ENCODE measurements at places on chromosomes 5 and 9. TPM values are rescaled to one million over a fixed set of nuclear protein-coding genes. Genes with fewer than 3 reads are reported as not detected.
A peak's percentile ranks its signal among the peaks of the same experiment; 100 is the strongest.

DNA sequence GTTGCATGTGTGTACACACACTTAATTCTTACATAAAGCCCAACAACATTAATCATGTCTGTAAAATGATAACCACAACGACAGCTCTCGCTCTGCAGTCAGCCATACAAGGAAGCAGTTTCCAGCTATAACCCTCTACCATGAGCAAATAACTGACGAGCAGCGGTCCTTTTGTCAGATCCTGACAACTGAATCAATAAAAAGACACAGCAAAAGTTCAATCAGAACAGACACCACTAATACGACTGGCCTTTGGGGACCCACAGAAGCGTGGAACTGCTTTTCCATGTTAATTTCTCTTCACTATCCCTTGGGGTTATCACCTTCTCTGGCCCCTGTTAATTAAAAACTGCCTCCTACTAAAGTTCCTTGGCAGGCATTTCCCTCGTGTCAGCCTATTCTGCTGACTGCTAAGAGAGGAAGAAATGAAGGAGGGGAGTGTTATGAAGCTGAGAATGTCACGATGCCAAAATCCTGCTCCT is 722.8 kb upstream of the GRAMD2B start:
- no peak for DNase-seq

- DNase-seq: no peak
These were observed 5.8 kb downstream of the UHRF2 start for GRCh38 chr9:6418764-6419163.

DNA sequence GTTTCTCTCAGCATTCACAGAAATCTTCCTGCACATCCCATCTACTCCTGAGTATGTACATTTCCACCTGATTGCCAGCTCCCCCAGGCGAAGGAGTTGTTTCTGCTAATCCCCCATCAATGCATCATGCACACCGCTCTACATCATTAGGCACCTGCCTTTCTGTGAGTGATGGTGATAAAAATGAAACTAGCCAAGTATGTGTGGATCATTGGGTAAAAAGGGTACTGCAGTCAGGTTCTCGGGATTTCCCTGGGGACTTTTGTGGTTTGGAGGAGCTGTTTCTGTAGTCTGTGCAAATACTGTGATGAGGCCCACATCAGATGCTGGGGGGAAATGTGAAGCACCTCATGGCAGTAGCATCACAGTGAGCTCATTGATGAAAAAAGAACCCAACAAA is 30.4 kb downstream of the CAMK4 start:
- DNase-seq: peak; percentile 73

- DNase-seq: no peak
These were observed at the start of gene LVRN for GRCh38 chr5:115962239-115962564. LVRN (plus strand) TSS chr5:115962475; CDS start chr5:115962618, 143 bp downstream.

DNA sequence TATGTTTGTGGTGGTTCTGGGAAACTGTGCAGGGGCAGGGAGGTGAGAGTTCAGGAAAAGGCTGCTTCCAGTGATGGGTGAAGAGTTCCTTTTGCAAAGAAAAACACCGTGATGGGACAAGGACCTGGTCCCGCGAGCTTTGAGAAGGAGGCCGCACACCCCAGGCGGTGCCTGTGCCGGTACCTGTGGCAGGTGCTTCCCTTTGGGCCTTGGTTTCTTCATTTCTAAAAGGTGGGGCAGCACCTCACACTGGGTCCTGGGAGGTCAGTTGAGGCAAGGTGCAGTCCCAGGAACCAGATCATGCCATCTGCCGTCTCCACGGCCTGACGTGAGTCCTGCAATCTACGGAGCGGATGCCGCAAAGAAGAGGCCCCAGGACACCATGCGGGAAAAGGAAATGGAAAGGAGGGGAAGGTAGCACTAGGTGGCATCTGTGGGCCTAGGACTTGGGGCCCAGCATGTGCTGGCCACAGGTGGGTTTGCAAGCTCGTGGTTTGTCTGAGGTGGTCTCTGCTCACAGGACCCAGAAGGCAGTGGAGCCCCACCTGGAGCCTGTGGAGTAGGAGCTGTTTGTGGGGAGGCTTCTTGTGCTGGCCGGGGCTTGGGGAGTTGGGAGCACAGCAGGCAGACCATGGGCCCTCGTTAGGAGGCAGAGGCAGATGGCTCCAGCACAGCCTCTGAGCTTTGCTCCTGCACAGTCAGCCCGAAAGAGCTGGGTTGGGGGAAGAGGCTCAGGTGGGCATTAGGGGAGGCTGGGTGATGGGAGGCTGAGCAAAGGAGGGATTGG is 131.6 kb downstream of the CACNA1B start:
- DNase-seq: peak; percentile 18

GRCh38 chr5:97624886-97625285 is 441.8 kb upstream of the RIOK2 start:
- DNase-seq: no peak

The ACTBL2 gene
- total RNA-seq: not detected

GRCh38 chr9:91930475-91930874 is 19.6 kb downstream of the ROR2 start:
- no peak for DNase-seq

GRCh38 chr9:136572003-136572827 is 26.4 kb upstream of the NOTCH1 start:
- no peak for DNase-seq

DNA sequence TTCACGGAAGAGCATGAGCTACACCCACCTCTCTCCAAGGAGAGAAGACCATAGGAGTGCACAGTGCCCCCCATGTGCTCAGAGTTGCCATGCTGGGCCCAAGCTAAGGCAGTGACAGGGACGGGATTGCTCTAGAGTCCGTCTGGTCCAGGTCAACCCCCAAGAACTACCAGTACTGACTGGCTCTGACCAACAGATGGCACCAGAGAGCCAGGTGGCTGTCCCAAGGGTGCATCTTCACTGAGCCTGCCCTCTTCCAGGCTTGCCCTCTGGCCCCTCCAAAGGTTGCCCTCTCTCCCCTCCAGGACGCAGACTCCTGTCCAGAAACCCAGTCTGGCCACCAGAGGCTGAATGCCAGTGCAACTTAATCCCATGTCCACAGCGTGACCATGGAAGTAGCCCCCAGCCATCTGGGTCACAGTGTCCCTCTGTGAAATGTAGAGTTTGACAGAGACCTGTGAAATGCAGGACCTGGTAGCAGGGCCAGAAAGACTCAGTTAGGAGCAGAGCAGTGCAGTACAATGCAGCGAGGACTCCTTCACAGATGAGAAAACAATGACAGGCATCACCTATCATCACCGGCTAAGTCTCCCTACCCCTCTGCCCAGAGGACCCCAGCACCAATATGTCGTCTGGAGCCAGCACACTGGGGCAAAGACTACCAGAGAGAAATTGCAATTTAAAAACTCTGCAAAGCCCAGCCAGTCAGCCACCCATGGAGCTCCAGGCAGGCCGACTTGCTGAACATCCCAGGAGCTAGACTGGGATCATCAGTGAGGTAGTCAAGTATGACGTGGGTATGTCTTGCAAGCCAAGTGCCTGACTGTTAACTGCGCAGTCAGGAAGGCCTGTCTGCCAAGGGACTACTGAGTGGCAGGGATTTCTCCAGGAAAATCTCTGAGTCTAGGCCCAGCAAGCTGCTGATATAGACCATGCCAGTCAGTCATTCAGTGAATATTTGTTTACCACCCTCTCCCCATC is 7.7 kb upstream of the SKP1 start:
- peak; percentile 76 for DNase-seq

The GLDC gene
- total RNA-seq: 15.2 TPM

DNA sequence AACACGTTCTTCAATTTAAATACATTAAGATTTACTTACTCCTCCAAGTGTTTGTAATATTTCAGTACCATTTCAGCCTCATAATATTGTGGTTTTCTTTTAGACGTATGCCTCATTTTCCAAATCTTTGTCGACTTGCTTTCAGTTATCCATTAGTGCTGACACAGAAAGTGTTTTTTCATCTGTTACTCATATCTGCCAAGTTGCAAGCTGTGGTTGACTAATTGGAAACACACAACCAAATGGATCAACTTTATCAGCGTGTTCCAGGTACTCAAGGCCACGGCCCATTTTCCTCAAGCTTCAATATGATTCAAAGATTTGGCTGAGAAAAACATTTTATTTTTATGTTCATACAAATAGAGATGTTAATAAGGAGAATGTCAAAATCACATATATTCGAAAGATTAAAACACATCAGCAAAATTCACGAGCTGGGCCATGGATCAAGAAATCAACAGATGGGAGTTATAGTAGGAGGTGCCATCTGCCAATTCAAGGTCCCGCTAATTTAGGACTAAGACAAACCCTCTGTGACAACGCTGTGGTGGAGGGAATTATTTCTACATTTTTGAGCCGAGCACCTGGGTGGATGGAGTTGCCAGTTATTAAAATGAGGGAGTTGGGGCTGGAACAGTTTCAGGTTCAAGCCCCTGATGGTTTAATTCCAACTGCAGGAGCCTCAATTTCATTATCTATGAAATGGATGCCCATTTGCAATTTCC is 27.2 kb upstream of the CCNJL start:
- no peak for DNase-seq

The KIF12 gene
- total RNA-seq: not detected

The CRAT gene
- 11.9 TPM for total RNA-seq

The CDH9 gene
- not detected for total RNA-seq

- no peak for DNase-seq
These were observed 4.3 kb downstream of the CSNK1A1 start for GRCh38 chr5:149546974-149547373.

- DNase-seq: no peak
These were observed 67.6 kb upstream of the TMC1 start for GRCh38 chr9:72453797-72454196.

GRCh38 chr9:33300546-33300945 is 10.2 kb downstream of the NFX1 start:
- DNase-seq: no peak

The SLC45A2 gene
- total RNA-seq: 0.56 TPM

DNA sequence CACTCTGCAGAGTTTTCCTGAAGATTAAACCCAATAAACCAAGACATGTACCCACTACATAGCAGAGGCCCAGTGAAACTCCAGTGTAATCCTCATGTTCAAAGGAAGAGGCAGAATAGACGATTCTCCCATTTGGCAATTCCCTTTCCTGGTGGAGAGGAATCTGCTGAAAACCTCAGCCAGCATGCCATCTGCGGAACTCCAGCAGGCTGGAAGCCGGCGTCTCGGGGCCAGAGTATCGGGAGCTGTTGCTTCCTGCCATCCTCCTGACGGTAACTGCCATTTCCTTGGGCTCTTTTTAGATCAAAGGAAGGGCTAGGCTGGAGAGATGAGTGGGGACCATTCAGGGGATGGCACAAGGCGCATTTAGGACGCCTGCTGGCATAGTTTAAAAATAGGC is 20.5 kb downstream of the NEURL1B start:
- no peak for DNase-seq

GRCh38 chr9:133635098-133635497 is 1.1 kb upstream of the DBH start:
- no peak for DNase-seq

- DNase-seq: no peak
These were observed 340.8 kb downstream of the HCN1 start for GRCh38 chr5:45355189-45355992.

The NMUR2 gene
- not detected for total RNA-seq

DNA sequence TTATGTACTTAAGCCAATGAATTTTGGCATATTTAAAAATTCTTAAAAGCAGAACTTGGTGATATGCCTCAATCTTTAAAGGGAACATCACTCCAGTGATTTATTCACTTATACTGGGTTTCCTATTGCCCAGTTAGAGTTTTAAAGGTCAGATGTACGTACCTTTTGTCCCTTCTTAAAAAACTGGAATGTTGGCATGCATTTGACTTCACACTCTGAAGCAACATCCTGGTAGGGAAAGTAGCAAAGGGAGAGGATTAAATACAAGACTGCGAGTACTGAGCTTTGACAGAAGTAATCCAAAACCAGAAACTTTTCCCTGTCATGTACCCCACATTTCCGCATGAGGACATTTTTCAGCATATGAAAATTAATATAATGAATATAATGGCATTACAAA is 11.7 kb downstream of the TXN start:
- no peak for DNase-seq

The WNK2 gene
- total RNA-seq: not detected

- no peak for DNase-seq
These were observed 8.8 kb upstream of the CLTB start for GRCh38 chr5:176425138-176425537.

DNA sequence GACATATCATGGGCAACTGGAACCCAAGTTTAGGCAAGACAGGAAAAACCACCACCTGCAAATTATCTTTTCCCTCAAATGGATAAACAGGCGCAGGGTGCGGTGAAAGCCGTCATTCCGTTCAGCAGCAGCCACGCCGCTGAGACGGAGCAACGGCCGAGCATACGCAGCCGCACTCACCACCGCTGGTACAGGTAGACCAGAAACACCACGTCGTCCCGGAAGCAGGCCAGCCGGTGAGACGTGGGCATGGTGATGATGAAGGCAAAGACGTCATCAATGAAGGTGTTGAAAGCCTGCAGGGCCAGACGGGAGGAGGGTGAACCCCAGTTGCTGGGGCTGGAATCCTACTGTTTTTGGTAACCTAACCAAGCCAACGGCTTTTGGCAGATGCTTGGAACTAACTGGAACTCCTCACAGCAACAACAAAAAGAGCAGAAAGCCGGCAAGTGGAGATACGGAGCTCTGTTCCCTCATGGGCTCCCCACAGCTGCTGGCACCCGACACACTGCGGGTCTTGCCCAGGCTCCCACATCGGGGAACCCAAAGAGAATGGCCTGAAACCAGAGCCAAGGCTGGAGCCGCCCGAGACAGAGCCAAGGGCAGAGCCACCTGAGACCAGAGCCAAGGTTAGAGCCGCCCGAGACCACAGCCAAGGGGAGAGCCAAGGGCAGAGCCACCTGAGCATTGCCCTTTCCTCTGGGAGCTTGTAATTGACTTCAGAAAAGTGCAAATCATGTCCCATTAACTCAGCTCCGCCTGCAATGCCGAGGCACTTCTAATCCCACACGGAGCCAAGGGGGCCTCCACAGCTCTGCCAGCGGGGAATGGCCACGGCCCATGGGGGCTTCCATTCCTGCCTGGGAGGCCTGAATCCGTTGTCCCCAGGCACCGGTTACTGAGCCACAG is 24.2 kb downstream of the CLPTM1L start:
- DNase-seq: peak; percentile 39

DNA sequence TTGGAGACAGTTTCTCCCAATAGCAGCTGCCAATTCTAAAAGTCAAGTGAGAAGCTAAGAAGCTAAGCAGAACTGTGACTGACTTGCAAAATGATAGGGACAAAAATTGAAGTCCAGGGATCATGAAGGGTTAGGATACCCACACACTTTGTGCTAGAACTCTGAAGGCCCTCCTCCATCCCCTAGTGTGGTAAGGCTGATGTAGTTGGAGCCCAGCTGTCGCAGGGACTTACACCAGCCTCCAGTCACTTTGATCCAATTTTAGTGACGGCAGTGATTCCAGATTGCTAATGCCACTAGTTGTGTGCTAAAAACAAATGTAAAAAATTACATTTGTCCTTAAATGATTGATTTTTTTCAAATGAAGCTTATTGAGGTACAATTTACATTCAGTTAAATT is 742.7 kb upstream of the ZNF608 start:
- DNase-seq: no peak

- no peak for DNase-seq
These were observed 103.3 kb downstream of the ARHGEF28 start for GRCh38 chr5:73729329-73729728.

The AIF1L gene
- not detected for total RNA-seq

Data from natural killer cell treated with Interleukin-12 subunit alpha and Interleukin-12 subunit beta and Interleukin-15 and Interleukin-18, amount 100 ng/mL, for 72 hours (primary cell).